ENCODE measurements at places on chromosomes 16 and 17. TPM values are rescaled to one million over a fixed set of nuclear protein-coding genes. Genes with fewer than 3 reads are reported as not detected.

GRCh38 chr16:68285683-68286082 lies 21.4 kb downstream of the SLC7A6 start:
- no peak for DNase-seq

GRCh38 chr17:80110927-80111701 lies 9.7 kb downstream of the GAA start:
- DNase-seq: no peak

- DNase-seq: no peak
Observed at GRCh38 chr17:29163563-29163962, 16.6 kb downstream of the MYO18A start.

GRCh38 chr16:58018803-58019202 lies 6.8 kb upstream of the MMP15 start:
- DNase-seq: no peak

DNA sequence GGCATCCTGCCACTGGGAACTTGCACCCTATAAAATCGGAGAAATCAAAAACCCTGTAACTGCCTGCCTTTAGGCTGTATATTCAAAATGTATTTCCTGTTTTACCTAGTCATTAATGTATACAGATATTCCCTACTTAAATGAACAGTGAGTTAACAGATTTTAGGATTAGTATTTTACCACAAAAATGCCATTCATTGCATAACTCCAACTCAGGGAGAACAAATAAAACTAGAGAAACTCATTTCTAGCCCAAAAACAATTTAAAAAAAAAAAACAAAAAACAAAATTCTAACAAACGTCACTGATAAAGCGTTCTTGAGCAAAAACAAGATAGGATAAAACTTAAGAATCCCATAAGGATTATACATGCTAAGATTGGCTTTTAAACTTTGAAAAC lies 3.7 kb upstream of the DHX33 start:
- DNase-seq: no peak

DNA sequence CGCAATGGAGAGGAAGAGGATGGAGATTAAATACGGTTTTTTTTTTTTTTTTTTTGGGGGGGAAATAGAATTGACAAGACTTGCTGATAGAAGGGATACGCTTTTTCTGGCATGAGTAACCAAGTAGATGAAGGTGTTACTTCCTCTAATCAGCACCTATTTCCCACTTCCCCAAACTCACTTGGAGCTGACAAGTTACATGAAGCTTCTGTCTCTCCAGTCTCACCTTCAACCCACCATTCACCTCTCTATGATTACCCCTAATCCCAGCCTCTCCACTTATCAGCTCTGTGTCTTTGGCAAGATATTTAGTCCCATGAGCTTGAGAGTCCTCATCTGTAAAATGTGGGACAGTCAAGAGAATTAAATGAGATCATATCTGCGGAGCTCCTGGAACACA lies 185.9 kb upstream of the HS3ST3A1 start:
- no peak for DNase-seq

GRCh38 chr16:67241008-67241900 lies 6.0 kb downstream of the FHOD1 start:
- peak; percentile 60 for DNase-seq

DNA sequence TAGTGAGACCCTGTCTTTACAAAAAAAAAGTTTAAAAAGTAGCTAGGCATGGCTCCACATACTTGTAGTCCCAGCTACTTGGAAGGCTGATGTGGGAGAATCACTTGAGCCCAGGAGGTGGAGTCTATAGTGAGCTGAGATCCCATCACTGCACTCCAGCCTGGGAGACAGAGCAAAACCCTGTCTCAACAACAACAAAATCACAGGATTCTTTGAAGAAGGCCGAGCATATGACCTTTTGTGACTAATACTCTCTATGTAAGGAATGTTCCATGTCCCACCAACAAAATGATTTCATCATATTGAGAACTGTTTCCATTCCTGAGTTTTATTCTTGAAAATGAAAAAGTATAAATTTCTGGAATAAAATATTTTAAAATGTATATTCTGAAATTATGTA lies 58.9 kb upstream of the EFCAB3 start:
- no peak for DNase-seq

- DNase-seq: no peak
Observed at GRCh38 chr17:21275047-21275578, 9.4 kb upstream of the MAP2K3 start.

- no peak for DNase-seq
Observed at GRCh38 chr16:89637379-89637778, 20.1 kb downstream of the CHMP1A start.

DNA sequence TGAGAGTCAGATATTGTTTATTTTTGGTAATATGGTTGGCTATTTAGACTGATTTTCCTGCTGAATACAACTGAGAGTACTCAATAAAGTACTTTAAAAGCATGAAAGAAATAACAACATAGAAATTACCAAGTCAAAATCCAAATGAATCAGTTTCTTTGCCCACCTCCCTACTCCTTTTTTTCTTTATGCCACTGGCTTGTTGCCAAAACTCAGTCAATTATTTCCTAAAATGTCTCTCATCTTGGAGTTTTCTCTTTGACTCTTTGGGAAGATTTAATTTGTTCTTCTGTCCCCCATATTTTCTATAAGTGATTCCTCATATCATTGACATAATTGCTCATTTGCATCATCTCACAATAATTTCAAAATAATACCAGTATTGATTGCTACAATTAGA lies 2.6 kb upstream of the OMG start:
- DNase-seq: no peak

DNA sequence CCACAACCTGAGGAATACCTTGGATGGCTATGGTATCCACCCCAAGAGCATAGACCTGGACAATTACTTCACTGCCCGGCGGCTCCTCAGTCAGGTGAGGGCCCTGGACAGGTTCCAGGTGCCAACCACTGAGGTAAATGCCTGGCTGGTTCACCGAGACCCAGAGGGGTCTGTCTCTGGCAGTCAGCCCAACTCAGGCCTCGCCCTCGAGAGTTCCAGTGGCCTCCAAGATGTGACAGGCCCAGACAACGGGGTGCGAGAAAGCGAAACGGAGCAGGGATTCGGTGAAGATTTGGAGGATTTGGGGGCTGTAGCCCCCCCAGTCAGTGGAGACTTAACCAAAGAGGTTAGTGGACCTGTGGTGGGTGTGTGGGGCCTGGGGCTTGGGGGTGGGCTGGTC lies 3.1 kb downstream of the NFE2L1 start:
- no peak for DNase-seq

DNA sequence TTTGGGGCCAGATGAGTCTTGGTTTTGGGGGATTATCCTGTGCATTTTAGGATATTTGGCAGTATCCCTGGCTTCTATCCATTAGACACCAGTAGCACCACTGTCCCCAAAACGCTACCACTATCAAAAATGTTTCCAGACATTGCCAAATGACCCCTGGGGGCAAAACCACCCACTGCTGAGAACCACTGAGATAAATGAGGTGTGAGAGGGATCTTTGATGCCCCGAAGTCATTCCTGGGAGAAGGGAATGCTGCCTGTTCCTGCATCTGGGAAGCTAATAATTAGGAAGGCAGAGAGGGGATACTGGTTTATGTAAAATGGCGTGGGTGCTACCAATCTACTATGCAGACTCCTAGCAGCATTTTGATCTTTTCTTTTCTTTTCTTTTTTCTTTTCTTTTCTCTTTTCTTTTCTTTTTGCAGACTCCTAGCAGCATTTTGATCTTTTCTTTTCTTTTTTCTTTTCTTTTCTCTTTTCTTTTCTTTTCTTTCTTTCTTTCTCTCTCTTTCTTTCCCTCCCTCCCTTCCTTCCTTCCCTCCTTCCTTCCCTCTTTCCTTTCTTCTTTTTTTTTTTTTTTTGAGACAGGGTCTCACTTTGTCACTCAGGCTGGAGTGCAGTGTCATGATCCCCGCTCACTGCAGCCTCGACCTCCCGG lies 8.8 kb upstream of the MT3 start:
- DNase-seq: no peak

DNA sequence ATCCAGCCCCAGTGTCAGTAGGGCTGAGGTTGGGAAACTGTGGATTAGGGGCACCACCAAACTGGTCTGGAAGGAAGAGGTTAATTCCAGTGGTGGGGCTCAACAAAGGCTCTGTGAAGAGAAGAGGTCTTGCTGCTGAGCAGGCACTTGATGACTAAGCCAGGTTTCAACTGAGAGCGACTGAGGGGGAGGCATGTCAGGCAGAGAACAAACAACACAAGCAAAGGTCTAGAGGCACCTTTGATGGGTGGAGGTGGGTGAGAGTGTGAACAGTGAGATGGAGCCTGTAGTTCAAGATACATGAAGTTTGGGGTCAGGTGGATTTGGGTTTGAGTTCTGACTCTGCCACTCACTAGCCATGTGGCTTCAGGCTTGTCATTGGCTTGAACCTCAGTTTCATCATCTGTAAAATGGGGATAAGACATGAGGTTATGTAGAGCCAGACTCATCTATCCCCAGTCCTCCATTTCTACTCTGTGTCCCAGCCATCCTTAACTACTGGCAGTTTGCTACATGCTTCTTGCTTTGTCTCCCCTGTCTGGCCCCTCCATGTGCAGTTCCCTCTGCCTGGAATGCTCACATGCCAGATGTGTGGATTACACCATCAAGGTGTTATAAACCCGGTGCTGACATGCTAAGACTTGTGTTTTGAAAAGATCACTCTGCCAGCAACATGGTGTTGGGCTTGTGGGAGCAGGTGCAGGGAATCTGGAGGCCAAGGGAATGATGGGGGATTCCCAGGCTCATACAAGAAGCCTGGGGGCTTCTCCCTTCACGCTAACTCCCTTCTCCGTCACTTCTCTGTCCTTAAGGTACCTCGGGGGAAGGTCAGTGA lies 3.0 kb upstream of the RMI2 start:
- DNase-seq: no peak

DNA sequence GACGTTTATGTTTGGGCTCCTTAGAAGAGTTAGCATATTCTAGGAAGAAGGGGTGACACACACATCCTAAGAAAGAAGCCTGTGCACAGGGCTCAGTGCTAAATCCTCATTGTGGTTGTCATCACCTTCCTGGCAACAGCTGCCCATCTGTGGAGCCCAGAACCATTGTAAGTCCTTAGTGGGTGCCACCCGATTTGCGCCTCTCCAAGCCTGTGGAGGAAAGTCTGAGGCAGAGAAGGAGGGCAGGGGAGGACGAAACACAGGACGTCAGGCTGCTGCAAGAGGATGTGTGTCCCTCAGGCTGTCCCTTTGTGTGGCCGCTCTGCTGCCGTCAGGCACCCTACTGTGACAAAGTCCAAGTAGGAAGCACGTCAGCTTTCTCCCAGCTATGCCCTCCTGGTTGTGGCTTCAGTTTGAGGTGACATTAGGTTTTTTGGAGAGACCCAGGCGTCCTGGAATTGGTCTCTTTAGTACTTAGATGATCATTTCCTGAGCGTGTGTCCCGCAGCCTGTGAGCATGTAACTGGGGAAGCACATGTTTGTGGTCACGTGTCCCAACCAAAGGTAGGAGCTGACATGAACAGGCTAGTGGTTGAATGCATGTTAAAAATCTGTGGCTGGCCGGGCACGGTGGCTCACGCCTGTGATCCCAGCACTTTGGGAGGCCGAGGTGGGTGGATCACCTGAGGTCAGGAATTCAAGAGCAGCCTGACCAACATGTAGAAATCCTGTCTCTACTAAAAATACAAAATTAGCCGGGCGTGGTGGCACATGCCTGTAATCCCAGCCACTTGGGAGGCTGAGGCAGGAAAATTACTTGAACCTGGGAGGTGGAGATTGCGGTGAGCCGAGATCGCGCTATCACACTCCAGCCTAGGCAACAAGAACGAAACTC lies 10.7 kb downstream of the CLUAP1 start:
- DNase-seq: no peak

DNA sequence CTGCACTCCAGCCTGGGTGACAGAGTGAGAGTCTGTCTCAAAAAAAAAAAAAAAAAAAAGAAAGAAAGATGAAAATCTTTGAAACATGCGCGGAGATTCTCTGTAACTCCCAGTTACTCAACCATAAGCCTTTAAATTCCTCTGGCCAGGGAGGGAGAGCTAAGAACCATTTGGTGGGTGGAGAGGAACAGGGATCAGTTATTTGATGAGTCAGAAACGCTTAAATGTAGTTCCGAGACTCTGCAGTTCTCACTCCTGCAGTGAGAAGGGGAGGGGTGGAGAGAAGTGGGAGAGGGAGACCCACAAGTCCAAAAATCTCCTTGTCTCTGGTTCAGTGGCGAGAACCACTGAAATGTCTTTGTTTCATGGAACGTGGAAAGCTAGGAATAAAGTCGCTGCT lies 266.7 kb downstream of the SOX9 start:
- DNase-seq: no peak

DNA sequence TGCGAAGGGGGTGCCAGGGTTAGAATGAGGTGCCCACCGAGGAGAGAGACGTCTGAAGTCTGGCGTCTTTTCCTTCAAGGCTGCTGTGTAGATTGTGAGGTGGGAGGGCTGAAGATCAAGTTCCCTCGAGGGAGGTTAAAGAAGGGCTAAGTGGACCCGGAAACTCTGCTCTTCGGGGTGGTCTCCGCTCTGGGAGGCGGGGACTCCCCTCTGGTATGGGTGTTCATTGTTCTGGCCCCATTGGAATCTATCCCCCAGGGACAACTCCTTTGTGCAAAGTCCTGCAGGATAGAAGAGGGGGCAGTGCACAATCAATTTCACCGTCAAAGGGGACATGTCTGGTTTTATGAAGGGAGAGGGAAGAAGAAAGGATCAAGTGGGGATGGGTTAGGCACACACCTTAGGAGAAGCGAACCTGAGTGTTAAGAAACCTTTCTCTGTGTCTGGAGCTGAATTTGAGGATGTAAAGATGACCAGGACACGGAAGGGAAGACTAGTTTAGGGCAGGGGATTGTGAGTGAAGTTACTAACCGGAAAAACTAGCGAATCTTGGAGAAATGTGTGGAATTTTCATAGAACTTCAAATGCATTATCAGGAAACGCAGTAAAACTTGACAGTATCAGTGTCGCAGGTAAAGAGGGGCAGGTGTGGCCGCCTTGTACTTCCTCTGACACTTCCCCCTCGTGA lies 809 bp upstream of the RAB34 start:
- DNase-seq: no peak

DNA sequence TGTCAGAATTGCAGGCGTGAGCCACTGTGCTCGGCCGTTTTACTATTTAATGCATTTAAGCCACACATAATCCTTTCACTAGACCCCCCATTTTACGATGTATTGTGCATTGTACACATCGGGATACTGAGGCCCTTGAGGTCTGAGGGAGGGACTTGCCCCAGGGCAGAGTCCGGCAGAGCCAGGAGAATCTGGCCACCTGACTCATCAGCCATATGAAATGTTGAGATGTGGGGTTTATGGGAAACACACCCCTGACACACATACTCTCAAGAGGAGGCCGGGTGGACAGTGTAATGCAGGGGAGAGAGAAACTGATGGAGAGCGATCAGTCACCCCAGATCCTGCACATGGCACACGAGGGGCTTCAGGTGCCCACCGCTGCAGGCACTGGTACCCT lies 196.6 kb downstream of the ZNF423 start:
- DNase-seq: no peak

GRCh38 chr16:1545044-1546040 lies 11.9 kb downstream of the TMEM204 start:
- DNase-seq: no peak

Gene ANKS4B
- 54.7 TPM for polyA plus RNA-seq

Gene PCGF2
- 16.7 TPM for polyA plus RNA-seq

Gene TUBB3
- polyA plus RNA-seq: 6.4 TPM

Gene CACNG1
- 0.66 TPM for polyA plus RNA-seq
